Stimulated activated CD8-positive, alpha-beta memory T cell treated with anti-CD3 and anti-CD28 coated beads, Interleukin-15, amount 100 ng/mL, for 48 hours (primary cell): ENCODE measurements at places on chromosomes 12 and 14.

GRCh38 chr14:104386151-104386841 is 193.3 kb upstream of the C14orf180 start:
- no peak for DNase-seq

GRCh38 chr12:46292754-46293402 is 24.0 kb upstream of the SLC38A1 start:
- no peak for DNase-seq

GRCh38 chr14:71348394-71348793 is 441.1 kb downstream of the PCNX1 start:
- DNase-seq = no peak

GRCh38 chr14:54922598-54922997 is 20.0 kb upstream of the GCH1 start:
- DNase-seq = no peak

DNA sequence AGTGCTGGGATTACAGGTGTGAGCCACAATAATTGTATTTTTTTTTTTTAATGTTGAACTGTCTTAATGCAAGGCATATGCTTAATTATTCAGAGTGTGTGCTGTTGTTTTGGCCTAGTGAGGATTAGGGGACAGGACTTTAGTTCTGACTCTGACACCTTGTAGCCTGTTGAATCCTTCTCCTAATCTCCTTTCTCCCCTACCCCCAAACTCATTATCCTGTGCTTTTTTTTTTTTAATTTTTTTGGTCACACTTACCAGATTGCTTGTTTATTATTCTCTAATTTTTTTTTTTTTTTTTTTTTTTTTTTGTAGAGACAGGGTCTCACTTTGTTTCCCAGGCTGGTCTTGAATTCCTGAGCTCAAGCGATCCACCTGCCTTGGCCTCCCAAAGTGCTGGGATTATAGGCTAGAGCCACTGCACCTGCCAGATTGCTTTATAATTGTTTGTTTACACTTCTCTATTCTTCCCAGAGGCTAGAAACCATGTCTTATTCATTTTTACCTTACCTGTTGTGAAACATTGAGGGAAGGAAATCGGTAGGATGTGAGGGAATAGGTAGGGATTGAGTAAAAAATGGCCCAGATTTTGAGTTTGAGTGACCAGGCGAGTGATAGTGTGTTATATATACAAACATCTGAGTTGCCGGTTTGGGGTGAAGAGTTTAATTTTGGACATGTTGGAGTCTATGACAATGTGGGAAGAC is 32.2 kb downstream of the DIP2B start:
- no peak for DNase-seq

DNA sequence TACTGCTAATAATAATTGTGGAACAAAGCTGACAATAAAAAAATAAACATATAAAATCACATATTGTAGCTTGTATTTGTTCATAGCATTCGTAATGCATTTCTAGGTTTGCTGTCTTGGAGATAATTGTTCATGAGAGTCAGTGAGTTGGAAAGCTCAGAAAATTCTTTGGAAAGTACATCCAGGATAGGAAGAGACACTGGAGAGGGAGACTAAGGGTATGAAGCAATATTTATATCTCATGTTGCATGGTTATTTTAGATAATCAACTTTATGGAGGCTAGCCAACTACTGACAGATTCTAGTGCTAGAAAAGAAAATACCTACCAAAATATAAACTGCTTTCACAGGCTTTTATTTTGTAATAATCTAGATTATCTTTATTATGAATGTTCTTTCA is 1095.2 kb downstream of the FSCB start:
- no peak for DNase-seq
